T47D (cell line): ENCODE measurements at places on chromosomes 2 and 18.
A peak's percentile ranks its signal among the peaks of the same experiment; 100 is the strongest.

GRCh38 chr2:218863021-218863520, 3.5 kb downstream of the WNT6 start:
- no peak for DNase-seq

GRCh38 chr18:62102221-62102620, 84.6 kb downstream of the PIGN start:
- DNase-seq: no peak

GRCh38 chr2:168432565-168433186, 23.4 kb upstream of the CERS6 start:
- DNase-seq: no peak

DNA sequence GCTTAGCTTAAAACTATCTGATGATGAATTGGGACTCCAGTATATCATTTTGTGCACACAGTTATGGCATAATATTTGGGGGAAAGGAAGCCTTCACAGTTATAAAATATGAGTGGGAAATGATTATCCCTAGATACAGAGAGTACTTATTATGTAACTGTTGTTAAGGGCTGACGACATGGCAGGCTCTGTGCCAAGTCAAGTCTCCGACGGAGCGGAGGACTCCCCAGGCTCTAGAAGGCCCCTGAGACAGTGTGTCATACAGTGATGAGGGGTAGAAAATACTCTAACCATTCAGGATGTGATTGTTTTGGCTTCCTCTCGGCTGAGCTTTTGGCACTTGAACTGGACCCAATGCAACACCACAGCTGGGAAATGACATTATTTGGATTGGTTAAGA, 211.8 kb downstream of the SLC8A1 start:
- DNase-seq: no peak

GRCh38 chr18:48352051-48352755, 57.0 kb downstream of the ZBTB7C start:
- no peak for DNase-seq

GRCh38 chr2:215435280-215435869, 493 bp downstream of the FN1 start:
- DNase-seq: no peak

GRCh38 chr2:72148837-72149555, 1.3 kb upstream of the CYP26B1 start:
- DNase-seq: peak; percentile 25

DNA sequence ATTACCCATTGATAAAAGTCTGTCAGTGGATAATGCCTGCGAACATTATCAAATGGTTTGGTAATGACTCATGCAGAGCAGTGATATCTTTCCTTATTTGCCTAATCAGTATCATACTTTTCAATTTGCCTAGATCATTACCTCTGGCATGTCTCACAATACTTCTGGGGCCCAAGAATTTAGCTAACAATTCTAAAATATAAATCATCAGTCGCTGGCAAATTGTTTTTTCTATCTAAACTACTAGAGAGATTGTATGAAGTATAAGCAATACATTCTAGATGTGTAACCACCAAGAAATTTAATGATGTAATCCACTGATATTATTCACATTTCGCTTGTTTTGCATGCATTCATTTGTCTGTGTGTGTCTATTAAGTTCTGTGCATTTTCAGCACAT, 191.2 kb upstream of the CDH19 start:
- no peak for DNase-seq

DNA sequence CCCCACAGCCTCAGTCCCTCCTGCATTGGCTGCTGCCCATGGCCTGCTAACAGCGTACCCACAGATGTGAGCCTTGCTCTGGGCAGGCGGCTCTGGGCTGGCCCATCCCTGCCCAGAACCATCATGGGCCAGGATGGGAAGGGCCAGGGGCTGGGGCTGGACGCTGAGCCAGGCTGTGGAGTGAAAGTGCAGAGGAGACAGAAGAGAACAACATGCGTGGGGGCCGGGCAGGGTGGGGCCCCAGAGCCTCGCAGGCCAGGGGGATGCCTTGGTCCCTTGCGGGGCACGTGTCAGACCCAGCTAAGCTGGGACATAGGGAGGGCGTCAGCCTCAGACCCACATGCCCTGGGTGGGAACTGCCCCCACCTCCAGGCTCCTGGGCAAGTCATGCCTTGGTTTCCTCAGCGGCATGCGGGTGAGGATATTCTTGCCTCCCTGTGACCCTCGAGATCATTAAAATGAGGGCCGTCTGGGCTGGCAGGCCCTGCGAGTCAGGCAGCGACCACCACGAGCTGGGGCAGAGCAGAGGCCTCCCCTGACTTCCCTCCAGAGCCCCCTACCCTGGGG, 27.3 kb downstream of the GPC1 start:
- no peak for DNase-seq

DNA sequence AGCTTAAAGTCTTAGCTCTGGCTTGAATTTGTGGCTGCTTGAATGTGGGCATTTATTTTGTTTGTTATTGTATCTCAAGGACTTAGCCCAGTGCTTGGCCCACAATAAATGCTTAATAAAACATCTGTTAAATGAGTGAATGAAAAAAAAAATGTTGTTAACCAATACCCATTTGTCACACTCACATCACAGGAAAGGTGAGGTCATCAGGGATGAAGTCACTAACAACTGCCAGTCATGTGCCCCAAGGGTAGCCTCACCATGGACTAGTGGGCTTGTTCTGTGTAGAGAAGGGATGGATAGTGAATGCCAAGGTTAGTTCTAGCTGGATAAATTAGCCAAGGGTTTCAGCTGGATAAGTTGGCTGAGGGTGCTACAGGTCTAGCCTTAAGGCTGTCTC, 3.0 kb downstream of the NRBP1 start:
- no peak for DNase-seq

GRCh38 chr2:97995026-97995733, 568 bp downstream of the TMEM131 start:
- peak; percentile 42 for DNase-seq

DNA sequence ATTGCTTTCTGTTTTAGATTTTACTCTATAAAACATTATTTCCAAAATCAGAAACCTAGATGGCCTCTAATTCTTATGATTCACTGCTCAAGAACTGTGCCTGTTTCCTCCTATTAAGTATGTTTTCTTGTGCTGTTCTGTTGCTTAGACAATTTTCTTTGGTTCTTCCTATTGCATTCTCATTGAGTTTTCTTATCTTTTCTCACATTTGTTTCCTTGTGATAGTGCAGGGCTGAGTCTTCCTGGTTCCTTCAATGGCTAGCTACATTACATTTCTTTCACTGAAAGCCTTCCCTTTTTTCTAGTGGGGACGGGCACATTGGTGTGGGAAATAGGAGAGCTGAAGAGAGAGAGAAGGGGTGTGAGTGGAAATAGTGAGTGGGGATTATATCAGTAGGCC, 183.4 kb downstream of the CALCRL start:
- DNase-seq: no peak

DNA sequence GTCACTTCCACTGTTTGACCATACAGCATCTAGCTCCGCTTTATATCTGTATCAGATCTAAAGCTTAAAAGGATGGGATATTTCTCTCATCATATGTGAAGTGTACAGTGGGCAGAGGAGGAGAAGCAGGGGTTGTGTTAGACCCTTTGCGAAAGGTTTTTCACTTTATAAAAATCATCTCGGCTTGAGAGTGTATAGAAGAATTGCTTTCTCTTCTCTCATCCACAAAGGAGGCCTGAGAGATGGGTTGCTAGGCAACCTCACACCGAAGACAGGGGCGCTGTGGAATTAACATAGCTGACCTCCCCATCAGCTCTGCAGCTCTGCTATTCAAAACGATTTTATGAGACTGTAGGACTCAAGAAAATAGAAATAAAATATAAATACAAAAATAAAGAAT, 70.2 kb upstream of the GALNT3 start:
- no peak for DNase-seq

GRCh38 chr2:212811921-212812320, 273.3 kb upstream of the ERBB4 start:
- DNase-seq: no peak

GRCh38 chr2:112198780-112199179, 56.1 kb downstream of the ZC3H8 start:
- no peak for DNase-seq

DNA sequence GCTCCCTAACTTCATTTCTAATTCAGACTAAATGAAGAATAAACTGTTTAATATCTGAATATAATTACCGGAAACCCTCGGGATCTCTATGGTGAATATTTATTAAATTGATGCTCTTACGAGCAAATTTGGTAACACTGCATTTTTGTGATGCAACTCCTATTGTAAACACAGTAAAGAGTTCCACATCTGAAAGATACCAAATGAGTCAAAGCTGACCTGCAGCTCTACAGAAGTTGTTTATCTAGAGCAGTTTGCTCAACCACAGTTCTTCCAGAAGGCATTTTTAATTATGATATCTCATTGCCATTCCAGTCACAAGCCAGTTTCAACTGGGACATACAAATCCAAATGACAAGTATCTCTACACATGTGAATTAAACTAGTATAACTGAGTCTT, 129.7 kb downstream of the PKP4 start:
- DNase-seq: no peak

DNA sequence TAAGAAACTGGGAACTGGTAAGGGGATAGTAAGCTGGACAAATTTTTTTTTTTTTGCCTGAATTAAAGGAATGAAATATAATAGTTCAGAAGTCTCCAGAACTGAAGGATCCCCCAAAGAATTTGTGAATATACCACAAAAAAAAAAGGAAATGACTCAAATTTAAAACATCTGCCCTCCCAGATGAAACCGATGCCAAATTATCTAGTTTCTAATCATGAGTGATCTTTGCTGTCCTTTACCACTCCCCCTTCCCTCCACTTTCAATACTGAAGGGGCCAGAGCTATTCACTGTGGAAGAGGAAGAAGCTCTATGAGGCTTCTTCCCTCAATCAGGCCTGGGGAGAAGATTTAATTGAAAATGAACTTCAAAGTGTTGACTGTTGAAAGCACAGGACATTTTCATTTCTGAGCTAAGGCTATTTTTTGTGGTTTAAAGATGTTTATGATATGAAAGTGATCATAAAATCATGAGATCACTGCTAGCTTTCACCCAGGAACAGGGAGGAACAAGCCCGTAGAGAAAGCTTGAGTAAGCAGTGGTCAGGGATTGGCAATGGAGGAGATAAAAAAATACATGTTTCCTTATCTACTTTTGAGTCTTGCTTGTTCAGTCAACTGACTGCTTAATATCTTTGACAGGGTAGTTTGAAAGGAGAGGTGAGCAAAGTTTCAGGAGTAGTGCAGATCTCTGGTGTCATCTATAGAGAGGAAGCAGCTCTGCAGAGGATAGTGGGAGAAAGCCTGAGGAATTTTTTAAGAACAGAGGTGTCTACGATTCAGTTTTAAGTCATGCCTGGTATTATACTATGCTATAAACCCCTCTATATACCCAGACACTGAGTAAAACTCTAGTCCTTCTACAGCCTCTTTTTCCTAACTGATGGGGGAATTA, 409.5 kb upstream of the FIGN start:
- DNase-seq: no peak

DNA sequence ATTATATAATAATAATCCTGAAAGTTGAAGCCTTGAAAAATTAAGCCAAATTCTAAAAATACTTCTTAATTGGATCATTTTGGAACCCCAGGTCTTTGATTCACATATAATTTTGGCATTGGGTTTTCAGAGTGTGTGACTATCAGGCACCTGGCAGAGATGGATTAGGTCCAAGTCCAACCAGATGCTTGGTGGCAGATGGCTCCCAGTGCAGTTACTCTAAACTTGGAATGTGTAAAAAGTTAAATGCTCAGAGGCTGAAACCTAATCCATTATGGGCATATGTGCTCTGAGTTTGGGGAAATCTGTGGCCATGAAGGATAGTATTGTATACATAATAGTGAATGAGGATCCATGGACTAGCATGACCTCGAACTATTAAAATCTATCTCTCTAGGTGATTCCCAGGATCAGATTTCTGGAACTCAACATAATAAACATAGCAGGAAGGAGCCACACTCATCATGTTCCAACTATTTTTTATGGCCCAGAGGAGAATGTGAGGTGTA, 333.0 kb downstream of the RPRM start:
- DNase-seq: no peak

GRCh38 chr2:15421753-15422152, 139.4 kb downstream of the NBAS start:
- no peak for DNase-seq

- DNase-seq: no peak
Measured at GRCh38 chr2:240413813-240414429, 21.5 kb upstream of the GPC1 start.

- no peak for DNase-seq
Measured at GRCh38 chr2:151405376-151405775, 4.3 kb upstream of the RIF1 start.

DNA sequence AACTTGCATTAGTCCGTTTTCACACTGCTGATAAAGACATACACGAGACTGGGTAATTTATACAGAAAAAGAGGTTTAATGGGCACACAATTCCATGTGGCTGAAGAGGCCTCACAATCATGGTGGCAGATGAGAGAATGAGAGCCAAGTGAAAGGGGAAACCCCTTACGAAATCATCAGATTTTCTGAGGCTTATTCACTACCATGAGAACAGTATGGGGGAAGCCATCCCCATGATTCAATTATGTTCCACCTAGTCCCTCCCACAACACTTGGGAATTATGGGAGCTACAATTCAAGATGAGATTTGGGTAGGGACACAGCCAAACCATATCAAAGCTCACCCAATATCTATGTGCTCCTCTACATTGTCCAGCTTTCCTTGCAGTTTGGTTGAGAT, 16.0 kb upstream of the SERPINE2 start:
- DNase-seq: no peak

DNA sequence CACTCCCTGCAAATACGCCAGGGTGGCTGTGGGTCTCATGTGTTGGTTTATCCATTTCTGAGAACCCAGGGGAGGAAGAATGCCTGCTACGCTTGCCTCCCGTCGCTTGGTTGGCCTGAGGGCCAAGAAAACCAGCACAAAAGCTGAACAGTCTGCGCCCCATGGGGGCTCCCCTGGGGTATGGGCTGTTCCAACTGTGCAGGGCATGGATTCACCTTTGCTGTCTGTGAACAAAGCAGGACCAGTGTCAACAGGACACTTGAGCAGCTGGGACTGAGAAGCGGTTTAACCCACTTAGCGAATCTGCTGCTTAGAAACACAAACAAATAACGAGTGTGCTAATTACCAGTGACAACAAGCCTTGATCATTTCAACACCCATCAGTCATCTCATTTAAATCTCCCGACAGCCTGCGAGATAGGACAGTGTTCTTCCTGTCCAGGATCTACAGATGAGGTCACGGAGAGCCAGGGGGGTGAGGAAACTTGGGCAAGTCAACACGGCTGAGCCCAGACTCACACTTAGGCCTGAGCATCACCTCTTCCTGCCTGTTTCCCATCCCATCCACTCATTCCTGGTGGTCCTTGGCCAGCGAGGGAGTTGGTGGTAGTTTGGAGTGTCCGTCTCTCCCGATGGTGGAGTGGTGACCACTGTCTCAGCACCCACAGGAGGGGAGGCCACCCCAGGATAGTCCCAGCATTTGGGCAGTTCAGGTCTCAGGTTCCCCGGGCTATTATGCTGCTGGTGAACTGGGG, 111.6 kb upstream of the HAAO start:
- no peak for DNase-seq
